Cerebellum (tissue), 4 donors: ENCODE measurements at places on chromosomes 3 and 15. TPM values are rescaled to one million over a fixed set of nuclear protein-coding genes. Genes with fewer than 3 reads are reported as not detected.
A peak's percentile ranks its signal among the peaks of the same experiment; 100 is the strongest.

GRCh38 chr3:196169836-196170240 lies 41.4 kb downstream of the ZDHHC19 start:
- no peak for DNase-seq

GRCh38 chr3:42205800-42206514 lies 60.0 kb downstream of the CCK start:
- no peak for DNase-seq

DNA sequence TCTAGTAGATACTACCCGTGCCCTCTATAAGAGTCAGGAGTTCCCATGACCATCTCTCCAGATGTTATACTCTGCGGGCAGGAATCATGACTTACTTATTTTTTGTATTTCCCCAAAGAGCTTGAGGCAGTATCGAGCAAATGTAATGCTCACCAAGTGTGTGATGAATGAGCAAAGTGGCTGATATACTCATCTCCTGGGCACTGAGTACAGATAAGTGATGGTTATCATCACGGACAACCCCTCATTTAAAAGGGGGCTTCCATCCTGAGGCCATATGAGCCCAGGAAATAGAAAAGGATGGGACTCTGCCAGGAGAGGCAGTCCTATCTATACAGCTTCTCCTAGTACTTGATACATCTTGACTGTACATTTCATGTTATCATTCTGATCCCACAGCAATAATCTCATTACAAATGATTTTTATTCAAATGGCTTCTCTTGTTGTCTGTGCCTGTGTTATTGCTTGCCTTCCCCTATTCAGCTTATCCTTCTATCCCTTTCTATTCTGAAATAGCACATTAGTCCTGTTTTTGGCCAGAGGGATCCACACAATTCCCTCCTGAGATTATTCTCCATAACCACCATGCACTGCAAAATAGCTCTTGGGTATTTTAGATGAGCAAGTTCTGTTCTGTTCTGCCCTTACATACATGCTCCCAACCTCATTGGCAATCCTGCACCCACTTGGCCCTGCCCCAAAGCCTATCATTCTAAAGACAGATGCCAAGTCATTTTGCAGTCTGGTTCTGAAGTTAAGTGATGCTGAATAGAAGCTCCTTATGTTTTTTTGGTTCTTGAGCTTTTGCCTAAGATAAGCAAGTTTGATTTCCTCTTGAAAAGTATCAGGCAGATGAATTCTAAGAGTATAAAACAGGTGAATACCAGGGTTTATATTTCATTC lies 48.0 kb upstream of the MRPL3 start:
- DNase-seq = no peak

DNA sequence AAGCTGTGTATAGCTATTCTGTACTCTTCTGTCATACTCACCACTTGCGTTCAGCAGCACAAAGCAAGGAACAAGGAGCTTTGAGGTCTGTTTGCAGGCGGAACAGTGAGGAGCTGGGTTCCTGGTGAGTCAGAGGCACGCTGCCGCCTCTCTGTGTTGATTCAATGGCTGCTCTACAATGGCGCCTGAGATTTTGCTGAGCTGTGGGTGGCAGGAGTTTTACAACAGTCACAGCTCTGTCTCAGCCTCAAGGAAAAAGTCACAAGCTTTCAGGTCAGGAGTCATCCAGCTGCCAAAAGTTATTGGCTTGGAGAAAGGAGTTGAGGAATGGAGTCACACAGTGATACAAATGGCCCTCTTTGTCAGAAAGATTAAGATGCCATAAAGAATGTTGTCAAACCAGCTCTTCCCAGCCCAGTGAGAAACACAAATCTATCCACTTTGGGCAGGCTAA lies 98.1 kb downstream of the SSR3 start:
- no peak for DNase-seq

- DNase-seq = no peak
These were observed 229.8 kb downstream of the NFKBIZ start for GRCh38 chr3:102078854-102079808.

GRCh38 chr3:129490273-129490675 lies 38.2 kb upstream of the RHO start:
- DNase-seq = peak; percentile 86

GRCh38 chr15:89551550-89551949 lies 23.7 kb upstream of the TICRR start:
- no peak for DNase-seq

The CLSTN2 gene
- total RNA-seq = 26.9 TPM

GRCh38 chr3:115139072-115139471 lies 8.0 kb downstream of the ZBTB20 start:
- no peak for DNase-seq
